Stimulated activated CD8-positive, alpha-beta memory T cell treated with anti-CD3 and anti-CD28 coated beads, Interleukin-4, amount 100 ng/mL, for 4 hours (primary cell): ENCODE measurements at places on chromosomes 5 and 9.

DNA sequence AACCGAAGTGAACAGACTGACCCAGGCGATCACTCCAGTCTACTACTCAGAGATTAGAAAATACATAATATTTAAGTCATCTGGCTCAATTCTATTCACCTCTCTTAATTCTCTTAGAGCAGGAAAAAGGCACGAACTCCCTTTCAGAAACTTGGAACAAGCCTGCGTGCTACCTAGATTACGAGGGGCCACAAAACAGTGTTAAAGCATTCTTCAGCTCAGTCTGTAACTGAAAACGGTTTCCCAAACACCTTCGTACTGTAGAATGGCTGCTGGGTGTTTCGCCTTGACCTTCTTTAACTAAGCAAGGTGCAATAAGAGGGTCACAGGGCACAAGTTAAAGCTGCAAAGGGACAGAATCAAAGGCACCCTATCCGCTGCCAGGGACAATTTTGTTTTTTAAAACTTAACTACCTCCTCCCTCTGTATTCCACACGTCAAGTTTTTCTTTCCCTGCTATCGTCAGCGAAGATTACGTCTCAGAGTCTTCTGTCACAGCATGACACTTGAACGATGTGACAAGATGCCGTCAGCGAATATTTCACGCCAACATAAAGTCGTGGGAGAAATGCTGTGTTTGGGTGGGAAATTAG lies 687 bp downstream of the LYSMD3 start:
- peak; percentile 6 for DNase-seq

- DNase-seq: no peak
Measured at GRCh38 chr5:14265570-14265969, 122.4 kb downstream of the TRIO start.

GRCh38 chr9:96777426-96777864 lies 442 bp downstream of the ZNF510 start:
- DNase-seq: no peak

GRCh38 chr9:105712297-105712696 lies 18.0 kb downstream of the TMEM38B start:
- DNase-seq: no peak

DNA sequence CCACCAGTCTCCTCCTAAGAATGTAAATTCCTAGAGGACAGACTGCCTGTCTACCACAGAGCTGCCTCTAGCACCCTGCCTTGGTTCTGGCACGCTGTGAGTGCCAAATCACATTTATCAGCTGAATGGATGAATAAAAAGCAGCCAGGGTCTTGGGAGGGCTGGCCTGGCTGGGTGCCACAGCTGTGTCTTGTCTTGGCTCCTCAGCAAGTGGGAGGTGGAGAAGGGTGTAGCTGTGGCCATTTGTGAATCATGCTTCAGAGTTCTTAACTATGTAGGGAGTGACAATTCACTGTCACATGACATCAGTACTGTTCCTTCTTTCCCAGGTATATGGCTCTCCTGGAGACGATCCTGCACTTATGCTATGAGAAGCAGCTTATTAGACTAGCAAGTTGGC lies 70.6 kb downstream of the DCP2 start:
- DNase-seq: no peak

GRCh38 chr9:76603448-76603895 lies 144.5 kb downstream of the GCNT1 start:
- DNase-seq: no peak

- no peak for DNase-seq
Measured at GRCh38 chr5:66343370-66344071, 199.4 kb downstream of the SREK1 start.

- no peak for DNase-seq
Measured at GRCh38 chr5:153573326-153574033, 83.0 kb downstream of the GRIA1 start.

DNA sequence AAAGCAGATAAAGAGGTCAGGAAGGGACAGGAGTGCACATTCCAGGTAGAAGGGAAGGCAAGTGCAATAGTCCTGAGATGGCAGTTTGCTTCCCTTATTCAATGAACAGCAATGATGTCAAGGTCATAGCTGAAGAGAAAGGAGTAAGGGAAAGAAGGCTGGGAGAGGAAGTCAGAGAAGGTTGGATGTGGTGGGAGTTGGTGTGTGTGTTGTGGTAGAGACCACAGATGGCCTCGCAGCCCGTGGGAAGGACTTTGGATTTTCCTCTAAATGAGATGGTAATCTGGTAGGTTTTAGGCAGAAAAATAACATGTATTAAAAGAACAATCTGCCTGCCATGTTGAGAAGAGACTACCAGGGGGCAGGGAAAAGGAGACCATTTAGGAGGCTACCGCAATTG lies 25.1 kb upstream of the LPAR1 start:
- DNase-seq: no peak

- no peak for DNase-seq
Measured at GRCh38 chr5:172118891-172119290, 69.1 kb downstream of the STK10 start.

DNA sequence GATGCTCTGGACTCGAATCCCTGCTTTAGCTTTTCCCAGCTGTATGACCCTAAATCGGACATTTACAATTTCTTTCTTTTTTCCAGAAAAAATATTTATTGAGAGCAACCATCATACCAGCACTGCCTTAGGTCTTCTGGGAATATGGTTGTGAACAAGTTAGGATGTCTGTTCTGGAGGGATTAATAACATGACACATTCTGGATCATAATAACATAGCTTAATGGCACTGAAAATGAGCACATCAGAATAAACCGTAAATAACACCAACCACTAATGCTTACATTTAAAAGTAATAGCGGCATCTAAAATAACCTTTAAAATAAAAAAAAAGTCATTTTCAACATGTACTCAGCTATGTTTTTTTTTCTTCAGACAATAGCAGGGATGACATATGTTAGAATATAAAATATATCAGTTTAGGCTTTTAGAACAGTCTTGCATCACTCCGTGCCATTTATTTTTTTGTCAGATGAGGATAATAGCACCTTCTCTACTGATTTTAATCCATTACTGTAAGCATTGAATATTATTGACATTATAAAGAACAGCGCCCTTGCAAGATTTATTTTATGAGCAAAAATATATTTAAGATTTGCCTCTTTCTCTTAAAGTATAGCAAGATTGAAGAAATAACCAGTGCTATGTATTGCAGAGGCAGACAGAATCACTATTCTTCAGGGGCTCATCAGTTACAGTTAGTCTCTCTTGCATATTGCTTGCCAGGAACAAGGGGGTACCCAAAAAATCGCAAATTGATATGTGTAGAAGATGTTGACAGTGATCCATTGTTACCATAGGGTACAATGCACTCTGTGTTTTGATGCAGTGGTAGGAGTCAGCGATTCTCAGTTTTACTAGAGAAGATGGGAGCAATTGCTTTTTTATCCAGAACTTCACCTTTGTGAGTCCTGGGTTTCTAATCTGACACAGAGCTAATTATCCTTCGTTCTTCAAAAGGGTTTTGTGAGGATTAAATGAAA lies 168.4 kb upstream of the NR3C1 start:
- no peak for DNase-seq

DNA sequence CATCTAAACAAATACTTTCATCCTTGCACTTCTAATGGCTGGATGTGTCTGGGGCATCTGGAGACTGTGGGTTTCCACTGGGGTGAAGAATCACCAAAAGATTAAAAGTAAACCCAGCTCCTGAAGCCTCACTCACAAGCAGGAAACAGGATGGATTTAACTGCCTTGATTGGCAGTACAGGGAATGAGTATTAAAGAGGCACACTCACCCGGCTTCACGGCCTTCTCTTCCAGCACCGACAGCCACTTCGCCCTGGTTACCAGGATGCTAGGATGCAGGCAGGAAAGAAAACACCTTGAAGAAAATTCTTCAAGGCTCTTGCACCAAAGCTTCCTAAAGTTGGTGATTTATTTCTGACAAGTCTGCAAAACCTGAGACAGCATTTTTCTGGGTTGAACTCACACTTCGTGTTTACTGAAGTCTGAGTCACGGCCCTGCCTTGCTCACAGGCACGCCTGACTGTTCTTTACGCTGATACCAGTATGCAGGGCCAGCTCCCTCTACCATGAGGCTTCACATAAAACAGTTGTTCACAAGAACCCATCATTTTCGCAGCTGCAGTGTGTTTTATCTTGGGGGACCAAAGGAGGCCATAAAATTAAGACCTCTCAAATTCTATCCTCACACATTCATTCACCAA lies 56.5 kb upstream of the ZNF354A start:
- DNase-seq: no peak

DNA sequence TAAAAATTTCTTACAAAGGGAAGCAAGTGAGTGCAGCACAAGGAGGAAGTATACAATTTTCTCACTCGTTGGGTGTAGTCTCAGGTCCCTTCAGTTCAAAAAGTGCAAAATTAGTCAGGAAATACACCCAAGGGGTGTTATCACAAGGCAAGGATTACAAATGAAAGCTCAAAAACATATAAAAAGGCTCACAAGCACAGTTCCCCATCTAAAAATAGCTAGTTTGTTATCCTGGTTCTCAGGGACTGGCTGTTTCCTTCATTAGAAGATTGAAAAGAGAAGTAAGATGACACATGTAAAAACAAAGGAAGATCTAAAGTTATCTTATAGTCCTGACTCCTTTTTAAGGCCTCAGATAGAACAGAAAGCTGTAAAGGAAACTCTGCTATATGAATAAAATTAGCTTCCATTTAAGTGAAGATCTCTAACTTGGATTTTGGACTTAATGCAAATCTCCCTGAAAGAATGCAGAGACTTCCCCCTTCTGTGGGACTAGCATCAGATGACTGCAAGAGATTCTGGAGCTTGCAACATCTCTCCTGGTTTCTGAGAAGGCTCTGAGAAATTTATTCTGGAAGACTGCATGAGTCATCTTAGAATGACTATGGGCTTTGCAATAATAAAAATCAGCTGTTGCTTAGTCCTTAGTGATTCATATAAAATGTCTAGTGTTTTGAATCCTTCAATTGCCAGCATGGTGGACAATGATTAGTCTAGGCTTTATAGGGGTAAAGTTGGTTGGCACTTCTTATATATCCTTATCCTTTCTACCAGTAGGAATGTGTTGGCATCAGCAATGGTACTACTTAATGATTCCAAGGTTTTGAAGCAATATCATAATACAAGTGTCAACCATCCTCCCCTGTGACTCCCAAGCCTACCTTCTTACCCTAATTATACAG lies 25.4 kb downstream of the DAB2 start:
- DNase-seq: no peak

DNA sequence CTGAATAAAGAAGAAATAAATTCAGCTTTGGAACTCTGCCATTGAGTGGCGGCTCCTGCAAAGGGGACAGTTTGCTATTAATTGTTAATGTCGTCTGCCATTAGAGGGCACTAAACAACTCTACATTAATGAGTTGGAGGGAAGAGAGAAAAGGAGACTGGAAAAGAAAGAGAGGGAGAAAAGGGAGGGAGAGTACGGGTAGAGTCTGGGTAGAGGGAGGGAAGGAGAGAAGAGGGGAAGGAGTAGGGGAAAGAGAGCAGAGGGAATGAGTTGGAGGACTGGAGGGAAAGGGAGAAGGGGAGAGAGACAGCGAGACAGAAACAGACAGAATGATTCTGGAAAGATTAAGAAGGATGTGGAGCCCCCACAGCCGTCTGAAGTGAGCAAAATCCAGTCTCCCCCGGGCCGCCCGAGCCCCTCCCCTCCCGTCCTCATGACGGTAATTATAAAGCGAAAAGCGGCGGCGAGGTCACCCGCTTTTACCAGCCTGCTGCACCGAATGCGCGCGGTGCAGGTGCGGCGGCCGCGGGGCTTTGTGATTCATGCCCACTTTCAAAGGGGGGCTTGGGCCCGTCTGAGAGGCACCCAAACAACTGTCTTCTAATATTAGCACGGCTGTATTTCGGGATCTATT lies 1.9 kb upstream of the FST start:
- no peak for DNase-seq

- DNase-seq: no peak
Measured at GRCh38 chr9:133680976-133681657, 45.0 kb downstream of the DBH start.

DNA sequence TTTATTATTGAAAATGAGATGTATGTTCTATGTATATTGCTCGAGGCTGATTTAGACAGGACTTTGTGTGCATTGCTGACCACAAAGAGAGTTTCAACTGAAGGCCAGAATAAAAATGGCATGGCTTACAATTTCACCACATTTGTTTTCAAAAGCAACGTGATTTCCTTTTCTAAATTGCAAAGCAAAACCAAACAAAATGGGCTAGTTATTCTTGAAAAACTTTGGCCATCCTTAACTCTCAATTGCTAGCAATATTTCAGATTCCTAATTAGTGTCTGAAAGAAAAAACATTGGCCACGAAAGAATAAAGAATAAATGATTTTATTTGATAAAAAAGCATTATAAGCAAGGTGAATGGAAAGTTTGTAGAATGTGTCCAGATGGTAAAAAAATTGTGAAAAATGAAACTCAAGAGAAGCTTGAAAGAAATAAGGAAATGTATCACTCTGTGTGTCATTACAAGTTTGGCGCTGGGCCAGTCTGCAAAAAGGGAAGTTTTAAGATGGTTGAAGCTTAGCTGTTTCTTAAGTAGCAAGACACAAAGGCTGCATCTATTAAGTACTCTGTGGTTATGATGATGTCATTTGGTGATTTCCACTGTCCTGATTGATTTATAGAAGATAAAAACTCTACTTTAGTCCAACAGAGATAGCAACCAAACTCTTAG lies 89.2 kb upstream of the PRLR start:
- DNase-seq: no peak

DNA sequence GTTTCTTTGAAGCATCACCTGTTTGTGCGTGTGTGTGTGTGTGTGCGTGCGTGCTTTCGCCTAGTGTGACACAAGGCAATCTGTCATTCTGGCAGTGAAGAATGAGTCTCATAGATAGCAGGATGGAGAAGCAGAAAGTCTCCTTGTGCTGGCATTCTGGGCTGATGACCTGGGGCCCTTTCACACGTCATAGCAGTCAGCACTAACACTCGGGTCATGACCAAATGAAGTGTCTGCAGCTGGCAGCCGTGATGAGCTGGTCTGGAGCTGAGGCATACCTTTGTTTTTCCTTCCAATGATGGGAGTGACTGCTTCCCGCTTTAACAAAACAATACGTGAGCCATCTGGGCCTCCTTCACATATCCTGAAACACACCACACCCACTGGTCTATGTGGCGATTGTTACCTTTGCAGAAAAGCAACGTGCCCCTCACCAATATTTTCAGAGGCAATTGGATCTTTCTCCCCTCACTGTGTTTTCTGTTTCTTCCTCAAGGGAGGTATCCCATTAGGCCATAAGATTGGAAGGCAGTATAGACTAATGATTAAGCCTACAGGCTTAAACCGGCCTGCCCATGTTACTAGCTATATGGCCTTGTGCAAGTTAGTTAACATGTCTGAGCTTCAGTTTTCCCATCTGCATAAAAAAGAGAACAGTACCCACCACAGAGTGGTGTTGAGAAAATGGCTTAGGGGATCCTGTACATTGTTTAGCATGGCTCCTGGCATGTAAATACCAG lies 88.8 kb downstream of the SREK1 start:
- DNase-seq: no peak

DNA sequence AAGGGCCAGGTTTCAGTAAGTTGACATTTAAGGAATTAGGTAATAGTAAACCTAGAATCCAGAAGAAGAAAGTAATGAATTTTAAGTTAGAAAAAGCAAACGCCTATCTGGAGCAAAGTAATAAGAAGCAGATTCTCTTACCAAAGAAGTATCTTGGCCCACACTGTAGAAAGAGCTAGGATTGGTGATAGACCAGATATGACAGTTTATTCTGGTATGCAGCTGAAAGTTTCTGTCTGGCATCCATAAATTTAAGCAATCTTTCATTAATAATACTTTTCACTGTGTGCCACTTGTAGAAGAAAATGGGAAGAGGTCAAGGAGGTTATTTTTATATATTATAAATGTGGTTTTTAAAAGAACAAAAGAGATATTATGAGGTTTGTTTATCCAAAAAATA lies 3.0 kb downstream of the RECK start:
- no peak for DNase-seq
